ENCODE measurements at places on chromosomes 12 and 14.
A peak's percentile ranks its signal among the peaks of the same experiment; 100 is the strongest.

DNA sequence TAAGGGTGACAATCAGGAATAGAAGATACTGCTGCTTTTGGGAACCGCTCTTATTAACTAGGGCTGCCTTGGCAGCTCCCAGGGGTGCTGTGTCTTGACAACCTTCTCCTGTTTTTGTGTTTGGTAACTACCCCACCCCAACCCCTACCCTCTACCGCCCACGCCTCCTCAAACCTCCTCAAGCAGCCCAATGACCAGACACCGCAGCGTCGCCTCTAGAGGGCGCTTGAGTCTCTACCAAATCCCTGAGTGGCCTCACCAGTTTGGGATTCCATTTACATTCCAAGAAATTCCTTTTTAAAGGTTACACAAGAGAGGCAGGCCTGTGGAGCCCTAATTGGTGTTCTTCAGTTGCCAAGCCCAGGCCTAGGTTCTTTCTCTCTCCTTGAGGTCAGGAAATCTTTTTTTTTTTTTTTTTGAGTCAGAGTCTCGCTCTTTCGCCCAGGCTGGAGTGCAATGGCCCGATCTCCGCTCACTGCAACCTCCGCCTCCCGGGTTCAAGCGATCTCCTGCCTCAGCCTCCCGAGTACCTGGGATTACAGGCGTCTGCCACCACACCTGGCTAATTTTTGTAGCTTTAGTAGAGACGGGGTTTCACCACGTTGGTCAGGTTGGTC is 72.4 kb upstream of the USP44 start:
- peak; percentile 90 for DNase-seq

DNA sequence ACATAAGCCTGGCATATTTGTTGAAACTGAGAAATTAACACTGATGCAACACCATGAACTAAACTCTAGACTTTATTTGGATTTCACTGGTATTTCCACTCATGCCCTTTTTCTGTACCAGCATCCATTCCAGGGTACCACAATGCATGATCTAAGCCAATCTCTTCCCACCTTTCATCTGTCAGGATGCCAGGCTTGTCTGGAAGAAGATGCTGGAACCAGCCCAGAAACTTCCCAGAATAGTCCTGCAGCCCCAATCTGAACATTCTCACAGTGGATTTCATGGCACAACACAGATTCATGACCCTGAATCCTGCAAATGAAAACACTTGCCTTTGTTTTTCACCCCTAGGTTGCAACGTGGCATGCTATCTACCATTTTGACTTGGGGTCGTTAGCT is 189.3 kb upstream of the LHX5 start:
- no peak for DNase-seq

- no peak for DNase-seq
Observed at GRCh38 chr14:65637780-65638179, 225.2 kb downstream of the FUT8 start.

GRCh38 chr14:37150414-37150813 is 22.0 kb downstream of the SLC25A21 start:
- no peak for DNase-seq

- no peak for DNase-seq
Observed at GRCh38 chr12:93591137-93591868, 18.8 kb downstream of the SOCS2 start.

- no peak for DNase-seq
Observed at GRCh38 chr12:13126494-13126893, 23.0 kb upstream of the GSG1 start.

- no peak for DNase-seq
Observed at GRCh38 chr14:101840649-101841369, 79.3 kb downstream of the PPP2R5C start.

GRCh38 chr12:93380480-93381121 is 2.9 kb downstream of the NUDT4 start:
- no peak for DNase-seq

DNA sequence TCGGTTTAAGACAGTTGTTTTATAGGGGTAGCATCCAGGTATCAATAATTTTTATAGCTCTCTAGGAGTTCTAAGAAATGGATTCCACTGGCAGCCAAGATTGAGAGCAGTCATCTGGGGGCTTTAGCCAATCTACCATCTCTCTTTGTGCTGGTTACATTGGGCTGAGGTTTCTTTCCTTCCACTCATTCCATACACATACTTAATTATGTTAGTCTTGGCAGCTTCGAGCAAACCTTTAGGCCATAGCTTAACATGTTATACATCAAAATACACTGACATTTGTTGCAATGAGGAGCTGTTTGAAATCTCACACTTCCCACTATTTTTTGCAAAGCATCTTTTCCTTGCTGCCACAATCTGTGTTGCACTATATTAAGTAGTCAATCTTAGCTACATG is 63.1 kb downstream of the ARMH4 start:
- DNase-seq = no peak

- no peak for DNase-seq
Observed at GRCh38 chr12:106032623-106032925, 106.2 kb downstream of the NUAK1 start.

GRCh38 chr12:10491766-10492165 is 13.9 kb upstream of the EIF2S3B start:
- no peak for DNase-seq

DNA sequence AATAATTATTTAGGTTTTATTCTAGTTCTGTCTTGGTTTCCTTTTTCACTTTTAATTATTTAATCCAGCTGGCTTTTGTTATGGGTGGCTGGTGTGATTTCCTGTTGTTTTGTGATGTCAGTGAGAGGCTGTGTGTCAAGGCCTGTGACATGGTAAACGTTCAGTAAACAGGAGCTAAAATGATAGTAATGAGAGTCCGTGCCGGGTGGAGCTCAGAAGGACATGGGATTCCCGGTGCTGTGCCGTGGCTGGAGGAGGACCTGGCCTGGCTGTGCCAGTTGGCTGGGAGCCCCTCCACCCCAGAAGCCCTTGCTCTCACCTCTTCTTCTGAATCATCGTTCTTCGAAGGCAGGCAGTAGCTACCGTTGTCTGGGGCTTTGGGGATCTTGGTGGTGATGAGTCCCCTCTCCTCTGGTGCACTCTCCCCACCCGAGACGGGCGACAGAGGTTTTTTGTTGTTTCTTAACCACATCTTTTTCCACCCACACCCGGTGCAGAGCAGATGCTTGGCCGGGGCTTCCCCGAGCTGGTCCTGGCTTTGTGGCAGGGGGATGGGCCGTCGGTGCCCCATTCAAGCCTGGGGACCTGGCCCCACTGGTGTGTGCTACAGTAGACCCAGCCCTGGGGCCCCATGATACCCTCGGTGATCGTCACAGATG is 29.1 kb downstream of the SH2B3 start:
- DNase-seq = no peak

Data from iPS DF 19.7 (cell line).